ENCODE measurements at places on chromosomes 16 and 17.
A peak's percentile ranks its signal among the peaks of the same experiment; 100 is the strongest.

DNA sequence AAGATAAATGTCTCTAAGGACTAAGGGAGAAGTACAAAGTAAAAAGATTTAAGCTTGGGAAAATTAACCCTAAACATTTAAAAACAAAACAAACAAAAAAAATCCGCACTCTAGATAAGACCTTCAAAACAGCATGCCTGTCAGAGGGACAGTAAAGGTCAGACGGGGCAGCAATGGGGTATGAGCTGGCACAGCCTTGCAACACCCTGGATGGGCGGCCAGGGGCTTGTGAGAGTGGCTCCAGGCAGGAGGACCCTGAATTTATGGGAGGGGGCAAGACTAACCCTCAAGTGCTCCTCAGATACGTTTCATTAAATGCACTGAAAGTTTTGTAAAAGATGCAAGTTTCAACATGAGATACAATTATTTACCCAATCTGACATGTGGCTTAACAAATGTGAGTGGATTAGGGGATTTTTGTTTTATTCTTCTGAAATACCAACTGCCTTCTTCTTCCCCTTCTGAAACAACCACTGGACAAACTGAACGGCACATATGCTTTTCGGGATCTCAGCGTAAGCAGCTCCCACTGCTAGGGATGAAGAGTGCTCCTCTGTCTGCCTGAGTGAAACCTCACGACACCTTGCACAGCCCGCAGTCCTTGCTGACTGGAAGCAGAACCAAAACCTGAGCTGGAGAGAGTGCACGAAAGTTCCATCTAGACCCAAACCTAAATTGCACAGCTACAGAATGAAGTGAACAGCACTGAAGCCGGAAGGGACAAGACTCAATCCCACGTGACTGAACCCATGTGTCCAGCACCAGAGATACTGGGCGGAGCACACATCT, 128.4 kb downstream of the ANKRD11 start:
- DNase-seq = no peak

GRCh38 chr17:58368860-58369213, 16.8 kb upstream of the SUPT4H1 start:
- DNase-seq = no peak

DNA sequence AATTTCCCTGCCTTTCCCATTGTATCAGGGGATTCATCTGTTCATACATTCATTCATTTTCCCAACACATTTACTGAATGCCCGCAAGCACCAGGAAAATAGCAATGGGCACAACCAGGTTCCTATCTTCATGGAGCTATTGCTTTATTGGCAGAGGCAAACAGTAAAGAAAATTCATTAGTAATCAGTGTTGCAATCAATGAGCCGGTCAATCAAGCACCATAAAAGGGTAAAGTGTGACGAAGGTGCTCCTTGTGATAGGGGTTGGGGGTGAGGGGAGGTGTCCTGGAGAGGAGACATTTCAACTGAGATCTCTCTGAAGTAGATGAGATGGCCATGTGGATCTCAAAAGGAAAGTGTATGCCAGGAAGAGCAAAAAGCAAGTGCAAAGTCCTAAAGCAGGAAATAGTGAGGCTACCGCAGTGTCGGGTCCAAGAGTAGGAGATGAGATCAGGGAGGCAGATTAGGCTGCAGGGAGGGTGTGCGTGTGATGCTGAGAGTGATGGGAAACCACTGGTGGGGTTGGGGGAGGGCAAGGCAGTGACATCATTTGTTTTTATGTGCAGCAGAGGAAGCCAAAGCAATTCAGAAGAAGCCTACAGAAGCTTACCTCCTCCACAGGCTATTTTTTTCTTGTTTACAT, 28.4 kb downstream of the CDH13 start:
- peak; percentile 63 for DNase-seq

GRCh38 chr17:79033741-79034501, 10.0 kb downstream of the C1QTNF1 start:
- no peak for DNase-seq

GRCh38 chr16:83842291-83842690, 34.5 kb downstream of the HSBP1 start:
- DNase-seq = no peak

DNA sequence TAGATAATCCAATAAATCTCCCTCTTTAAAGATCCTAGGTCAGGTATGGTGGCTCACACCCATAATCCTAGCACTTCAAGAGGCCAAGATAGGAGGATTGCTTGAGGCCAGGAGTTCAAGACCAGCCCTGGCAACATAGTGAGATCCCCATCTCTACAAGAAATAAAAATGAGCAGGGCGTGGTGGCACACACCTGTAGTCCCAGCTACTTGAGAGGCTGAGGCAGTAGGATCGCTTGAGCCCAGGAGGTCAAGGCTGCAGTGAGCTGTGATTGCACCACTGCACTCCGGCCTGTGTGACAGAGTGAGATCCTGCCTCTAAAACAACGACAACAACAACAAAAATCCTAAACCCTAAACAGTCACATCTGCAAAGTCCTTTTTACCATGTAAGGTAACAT, 2.0 kb upstream of the CCL22 start:
- DNase-seq = no peak

DNA sequence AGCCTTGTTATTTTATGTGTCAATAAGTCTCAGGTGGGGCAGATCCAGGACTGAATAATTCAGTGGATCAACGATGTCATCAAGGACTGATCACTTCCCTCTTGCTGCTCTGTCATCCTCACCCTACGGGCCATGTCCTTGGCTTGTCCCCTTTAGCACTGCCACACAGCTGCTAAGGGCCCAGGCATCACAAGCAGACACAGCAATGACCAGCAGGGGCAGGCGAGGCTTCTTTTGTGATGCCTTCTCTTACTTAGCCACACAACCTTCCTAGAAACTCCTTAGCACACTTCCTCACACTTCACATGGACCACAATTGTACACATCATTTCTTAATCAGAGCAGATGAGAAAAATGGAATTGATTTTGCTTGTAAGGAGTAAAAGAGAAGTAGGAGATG, 356.3 kb upstream of the SOX9 start:
- DNase-seq = no peak

GRCh38 chr16:48373258-48374029, 11.8 kb downstream of the SIAH1 start:
- DNase-seq = no peak

GRCh38 chr17:5826384-5826783, 242.1 kb upstream of the NLRP1 start:
- no peak for DNase-seq

DNA sequence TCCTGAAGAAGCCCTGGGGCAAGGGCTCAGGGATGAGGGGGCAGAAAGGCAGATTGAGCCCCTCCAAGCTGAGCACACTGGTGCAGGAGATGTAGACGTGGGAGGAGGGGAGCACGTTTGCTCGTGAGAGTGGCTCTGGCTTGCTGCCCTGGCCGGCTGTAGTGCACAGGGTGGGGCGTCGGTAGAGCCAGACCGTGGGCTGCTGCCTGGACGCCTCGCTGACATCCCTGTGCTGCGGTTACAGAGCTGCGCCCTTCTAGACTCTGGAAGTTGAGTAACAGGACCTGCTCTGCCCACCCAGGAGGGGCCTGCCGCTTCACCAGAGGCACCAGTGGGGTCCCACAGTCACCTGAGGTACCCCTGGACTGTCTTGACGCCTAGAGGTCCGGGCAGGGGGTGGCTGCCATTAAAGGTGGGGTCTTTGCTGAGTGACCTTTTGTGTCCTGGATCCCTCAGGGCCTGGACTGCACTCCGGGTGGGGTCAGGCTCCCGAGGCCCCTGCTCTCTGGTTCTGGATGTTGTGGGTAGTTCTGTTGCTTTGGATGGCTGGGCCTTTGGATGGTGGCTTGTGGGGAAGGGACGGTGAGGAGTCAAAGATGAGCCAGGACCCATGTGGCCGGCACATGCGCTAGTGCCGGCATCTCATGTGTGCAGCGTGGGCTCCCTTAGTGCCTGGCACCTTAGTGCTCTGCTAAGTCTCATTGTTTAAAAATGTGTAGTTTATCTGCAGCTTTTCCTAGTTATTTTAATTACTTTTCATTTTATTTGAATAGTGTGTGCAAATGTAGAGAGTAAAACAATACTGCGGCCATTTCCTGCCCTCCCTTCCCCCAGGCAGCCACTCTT, 41.7 kb downstream of the PGS1 start:
- DNase-seq = no peak

GRCh38 chr16:82133798-82134197, 36.2 kb downstream of the MPHOSPH6 start:
- DNase-seq = no peak

- peak; percentile 24 for DNase-seq
Observed at GRCh38 chr16:11621920-11622651, 35.4 kb upstream of the LITAF start.

DNA sequence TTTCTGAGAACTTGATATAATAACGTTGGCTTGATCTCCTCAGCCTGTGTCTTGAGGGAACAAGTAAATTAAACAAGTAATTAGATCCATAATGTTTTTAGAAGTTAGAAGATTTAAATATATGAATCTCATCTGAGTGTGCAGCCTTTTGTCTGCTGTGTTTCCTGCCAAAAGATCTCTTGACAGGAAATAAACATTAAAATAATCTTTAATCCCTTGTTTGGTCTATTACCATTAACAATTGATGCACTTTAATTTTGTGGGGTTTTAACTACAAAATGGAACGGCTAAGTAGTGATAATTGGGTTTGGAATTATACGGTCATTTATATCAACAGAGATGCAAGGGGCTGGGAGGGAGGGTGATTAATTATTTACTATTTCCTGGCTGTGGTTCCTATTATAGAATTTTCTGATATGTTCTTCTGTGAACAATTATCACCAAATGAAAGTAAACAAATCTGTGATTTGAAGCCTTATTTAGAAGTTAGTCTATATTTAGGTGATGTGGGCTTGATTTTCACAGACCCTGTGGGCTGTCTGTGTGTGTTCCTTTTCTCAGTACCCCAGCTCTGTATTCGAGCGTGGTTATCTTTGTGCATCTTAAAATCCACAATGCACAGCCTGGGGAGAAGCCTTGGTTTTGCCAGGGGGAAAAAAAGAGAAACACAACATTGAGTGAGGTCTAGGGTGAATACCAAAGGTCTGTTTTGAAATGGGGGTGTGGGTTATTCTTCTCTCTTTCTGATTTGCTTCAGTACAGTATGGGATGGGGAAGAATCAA, 556.1 kb downstream of the WWOX start:
- no peak for DNase-seq

GRCh38 chr17:52636443-52636842, 477.9 kb upstream of the CA10 start:
- DNase-seq = no peak

- no peak for DNase-seq
Observed at GRCh38 chr17:82787081-82787848, 35.4 kb downstream of the TBCD start.

- DNase-seq = no peak
Observed at GRCh38 chr17:41651625-41652460, 27.5 kb upstream of the KRT17 start.

- no peak for DNase-seq
Observed at GRCh38 chr16:16147316-16147999, 75.8 kb downstream of the ABCC6 start.

- DNase-seq = no peak
Observed at GRCh38 chr16:8753416-8754054, 43.9 kb downstream of the TMEM186 start.

GRCh38 chr17:27442702-27443101, 13.5 kb upstream of the KSR1 start:
- no peak for DNase-seq

DNA sequence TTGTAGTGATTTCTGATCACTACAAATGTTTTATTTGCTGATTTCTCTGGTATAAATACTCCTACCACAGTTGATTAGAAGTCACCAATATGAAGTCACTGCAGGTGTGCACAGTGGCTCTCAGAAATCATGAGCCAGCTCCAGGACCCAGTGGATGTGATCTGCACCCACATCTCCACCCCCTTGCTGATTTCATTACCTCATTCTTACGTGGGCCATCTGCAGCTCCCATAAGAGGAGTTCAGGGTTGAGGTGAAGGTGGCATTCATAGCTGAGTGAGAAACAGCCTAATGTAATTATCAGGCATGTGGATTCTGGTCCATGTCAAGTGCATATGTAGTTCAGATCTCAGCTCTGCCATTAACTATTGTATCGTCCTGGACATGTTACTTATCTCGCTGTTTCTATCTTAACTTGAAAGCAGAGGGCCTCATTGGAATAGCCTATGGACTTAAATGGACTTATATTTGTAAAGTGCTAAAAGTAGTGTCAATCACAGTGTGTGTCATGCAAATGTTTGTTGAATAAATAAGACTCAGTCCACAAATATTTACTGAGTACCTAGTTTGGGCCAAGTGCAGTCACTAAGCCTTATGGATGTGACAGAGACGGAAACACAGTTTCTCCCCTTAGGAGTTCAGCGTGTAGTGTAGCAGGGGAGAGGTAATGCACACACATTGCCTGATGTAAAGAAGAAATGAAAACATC, 40.7 kb upstream of the ZKSCAN2 start:
- no peak for DNase-seq

DNA sequence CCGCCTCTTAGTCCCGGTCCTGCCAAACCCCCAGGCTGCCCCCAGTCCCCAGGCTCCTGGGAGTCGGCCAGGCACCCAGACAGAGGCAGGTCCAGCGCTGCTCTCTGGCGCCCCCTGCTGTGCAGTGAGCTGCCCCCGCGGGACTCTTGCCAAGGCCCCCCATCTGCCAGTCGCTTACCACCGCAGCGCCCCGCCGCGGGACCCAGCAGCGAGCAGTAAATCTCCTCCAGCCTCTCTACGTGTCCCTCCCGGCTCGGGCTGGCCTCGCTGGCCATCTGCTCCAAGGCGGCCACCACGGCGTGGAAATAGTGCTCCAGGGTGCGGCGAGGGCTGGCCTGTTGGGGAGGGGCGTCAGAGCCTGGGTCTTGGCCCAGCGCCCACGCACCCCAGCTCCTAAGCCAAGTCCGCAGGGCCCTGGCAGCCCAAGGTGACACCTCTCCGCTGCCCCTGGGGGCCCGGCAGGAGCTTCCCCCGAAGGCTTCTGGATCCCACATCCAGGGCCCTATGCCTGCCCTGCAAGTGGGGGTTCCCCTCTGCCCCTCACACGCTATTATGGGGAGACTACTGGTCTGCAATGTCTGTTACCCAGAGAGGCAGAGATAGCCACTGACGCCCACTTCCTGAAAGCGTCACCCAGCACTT, 33.7 kb upstream of the MFSD6L start:
- peak; percentile 10 for DNase-seq

DNA sequence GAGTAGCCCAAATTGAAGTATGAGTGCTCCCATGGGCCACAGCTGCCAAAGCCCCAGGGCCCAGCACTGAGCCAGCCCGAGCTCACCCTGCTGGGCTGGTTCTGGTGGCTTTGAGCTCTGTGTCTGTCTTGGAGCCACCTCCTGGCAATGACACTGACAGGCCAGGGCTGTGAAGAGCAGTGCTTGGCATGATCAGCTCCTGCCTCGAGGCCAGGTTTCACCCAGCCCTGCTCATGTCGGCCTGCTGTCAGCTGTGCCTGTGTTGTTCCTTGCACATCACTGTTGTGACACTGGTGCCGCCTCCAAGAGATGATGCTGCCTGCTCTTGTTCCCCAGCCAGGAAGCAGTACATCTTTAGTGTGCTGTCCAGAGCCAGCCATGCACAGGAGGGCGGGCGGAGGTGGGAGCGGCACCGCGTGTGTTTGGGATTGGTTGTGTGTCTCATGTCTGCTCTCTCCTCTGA, 26.0 kb downstream of the PLD6 start:
- no peak for DNase-seq

DNA sequence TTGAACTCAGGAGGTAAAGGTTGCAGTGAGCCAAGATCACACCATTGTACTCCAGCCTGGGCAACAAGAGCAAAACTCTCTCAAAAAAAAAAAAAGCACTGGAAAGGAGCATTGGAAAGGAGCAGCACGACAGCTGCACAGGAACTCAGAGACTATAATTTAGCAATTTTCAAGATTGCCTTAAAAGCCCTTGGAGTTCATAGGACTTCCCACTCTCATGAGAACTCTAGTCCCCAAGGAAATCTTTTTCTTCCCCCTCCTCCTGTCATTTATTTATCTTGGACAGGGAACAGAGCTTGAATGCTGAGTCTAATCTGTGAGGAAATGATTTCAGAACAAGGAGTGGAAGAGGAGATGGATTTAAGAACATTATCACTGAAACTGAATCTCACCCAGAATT, 69.0 kb downstream of the PLXDC1 start:
- no peak for DNase-seq
